ENCODE measurements at places on chromosomes 1 and 21. TPM values are rescaled to one million over a fixed set of nuclear protein-coding genes. Genes with fewer than 3 reads are reported as not detected.

NEXN gene
- total RNA-seq, result 9.0 TPM

OR14A2 gene
- not detected for total RNA-seq

- no peak overlapping the region for H3K27ac ChIP-seq
- no peak for DNase-seq
- no peak overlapping the region for H3K4me3 ChIP-seq
- peaks cover 97% of the 10 kb centered on the region for H3K4me1 ChIP-seq
Measured at GRCh38 chr1:27595597-27595996, 8.3 kb downstream of the AHDC1 start.

DNA sequence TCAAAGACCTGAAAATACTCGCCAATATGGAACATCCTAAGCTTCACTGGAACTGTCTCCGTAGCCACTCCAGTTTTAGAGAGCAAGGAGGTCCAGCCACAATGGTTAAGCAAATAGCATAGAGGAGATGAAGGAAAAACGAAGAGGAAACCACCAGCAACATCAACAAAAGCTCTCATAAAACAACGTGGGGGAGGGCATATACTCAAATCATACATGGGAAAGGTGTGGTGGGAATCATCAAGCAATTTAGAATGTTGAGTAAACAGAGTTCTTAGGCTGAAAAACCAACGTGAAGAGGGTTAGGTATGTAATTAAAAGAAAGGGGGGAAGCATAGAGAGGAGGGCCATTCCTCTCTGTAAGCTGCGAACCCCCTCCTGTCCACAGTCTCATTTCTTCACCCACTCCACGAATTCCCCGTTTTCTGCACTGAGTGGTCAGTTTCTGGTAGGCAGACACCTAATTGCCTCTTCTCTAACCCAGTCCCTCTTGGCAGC lies 1.0 kb downstream of the TMEM59 start:
- no peaks in the 10 kb centered on the region for H3K27me3 ChIP-seq
- H3K36me3 ChIP-seq, result no peaks in the 10 kb centered on the region
- DNase-seq, result no peak

DNA sequence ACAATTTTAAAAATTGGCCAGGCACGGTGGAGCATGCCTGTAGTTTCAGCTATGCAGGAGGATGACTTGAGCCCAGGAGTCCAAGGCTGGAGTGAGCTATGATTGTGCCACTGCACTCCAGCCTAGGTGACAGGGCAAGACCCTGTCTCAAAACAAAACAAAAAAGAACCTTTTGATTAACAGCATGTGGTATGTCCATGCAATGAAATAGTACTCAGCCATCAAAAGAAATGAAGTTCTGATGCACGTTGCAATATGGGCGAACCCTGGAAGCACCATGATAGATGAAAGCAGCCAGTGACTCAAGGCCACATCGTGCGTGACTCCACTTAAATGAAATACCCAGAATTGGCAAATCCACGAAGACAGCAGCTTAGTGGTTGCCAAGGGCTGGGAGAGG lies 47.5 kb downstream of the FBXO2 start:
- H3K36me3 ChIP-seq, result no peaks in the 10 kb centered on the region
- H3K4me3 ChIP-seq, result no peak overlapping the region
- H3K4me1 ChIP-seq, result no peaks in the 10 kb centered on the region

DNA sequence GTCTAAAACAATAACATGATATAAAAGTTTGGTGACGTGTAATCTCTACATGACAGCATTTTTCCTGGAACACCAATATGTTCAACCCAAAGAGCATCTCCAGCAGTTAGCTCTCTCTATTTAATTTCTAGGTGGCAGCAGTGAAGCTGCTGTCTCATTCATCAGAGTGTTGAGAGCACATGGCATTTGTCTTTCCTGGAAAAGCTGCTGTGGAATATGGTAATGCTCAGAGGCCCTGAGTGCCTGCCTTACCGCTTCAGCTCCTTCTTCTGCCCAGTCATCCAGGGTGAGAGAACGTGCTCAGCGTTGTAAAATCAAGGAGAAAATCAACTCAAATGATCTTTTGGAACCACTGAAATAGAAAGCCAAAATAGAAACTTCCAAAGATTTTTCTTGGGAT lies 640.7 kb downstream of the ADGRL2 start:
- no peak for DNase-seq
- H3K27me3 ChIP-seq, result no peaks in the 10 kb centered on the region
- no peaks in the 10 kb centered on the region for H3K4me1 ChIP-seq
- H3K27ac ChIP-seq, result no peak overlapping the region
- no peak overlapping the region for H3K4me3 ChIP-seq

Measured in SJCRH30 (cell line).